Coronary artery (tissue), 2 donors: ENCODE measurements at places on chromosomes 3 and 15.

DNA sequence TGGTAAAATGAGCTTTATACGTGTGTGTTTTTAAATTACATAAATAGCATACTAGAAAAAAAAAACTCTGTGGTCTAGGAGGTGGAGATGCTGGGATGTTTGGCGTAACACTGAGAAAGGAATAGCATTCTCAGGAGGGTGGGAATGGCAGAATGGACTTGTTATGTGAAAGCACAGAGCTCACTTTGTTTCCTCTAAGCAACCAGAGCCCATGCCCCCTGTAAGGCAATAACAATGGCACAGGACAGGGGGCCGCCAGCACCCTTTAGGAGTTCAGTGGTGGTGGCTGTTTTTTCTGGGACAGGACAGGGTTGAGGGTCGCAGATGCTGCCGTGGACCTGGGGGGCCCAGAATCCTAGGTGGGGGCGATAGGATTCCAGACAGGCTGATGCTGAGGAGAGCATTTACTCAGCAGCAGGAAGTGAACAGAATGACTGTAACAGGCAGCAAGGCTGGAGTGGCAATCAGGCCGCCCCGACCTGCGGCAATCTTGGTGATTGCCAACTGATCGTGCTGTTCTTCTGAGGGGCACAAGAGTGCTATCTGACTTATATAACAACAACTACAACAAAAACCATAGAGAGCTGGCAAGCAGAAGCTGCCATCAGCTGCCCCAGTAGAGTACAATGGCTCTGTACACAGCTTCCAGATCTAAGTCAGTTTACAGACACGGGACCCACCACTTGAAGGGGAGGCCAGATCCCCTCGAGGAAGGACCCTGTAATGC lies 160.4 kb downstream of the UACA start:
- no peak for DNase-seq

- no peak for DNase-seq
Observed at GRCh38 chr3:128794067-128794768, 68.2 kb downstream of the RAB7A start.

DNA sequence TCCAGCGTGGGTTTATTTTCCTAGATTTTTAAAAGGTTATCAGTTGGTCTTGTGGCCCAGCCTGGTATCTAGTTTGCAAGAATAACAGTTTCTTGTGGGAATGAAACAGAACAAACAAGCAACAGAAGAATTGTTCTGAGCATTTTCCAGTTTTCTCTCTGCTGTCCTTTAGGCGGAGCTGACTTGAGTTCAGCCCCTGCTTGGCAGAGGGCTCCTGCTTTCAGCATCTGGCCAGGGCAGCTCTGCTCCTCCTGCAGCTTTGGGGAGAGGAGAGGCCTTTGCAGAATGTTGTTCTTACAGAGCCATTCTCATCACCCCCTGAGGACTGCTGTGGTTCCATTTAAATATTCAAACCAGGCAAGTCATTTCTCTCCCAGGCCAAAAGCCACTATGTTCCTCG lies 117.7 kb downstream of the ALDH1A2 start:
- no peak for DNase-seq

DNA sequence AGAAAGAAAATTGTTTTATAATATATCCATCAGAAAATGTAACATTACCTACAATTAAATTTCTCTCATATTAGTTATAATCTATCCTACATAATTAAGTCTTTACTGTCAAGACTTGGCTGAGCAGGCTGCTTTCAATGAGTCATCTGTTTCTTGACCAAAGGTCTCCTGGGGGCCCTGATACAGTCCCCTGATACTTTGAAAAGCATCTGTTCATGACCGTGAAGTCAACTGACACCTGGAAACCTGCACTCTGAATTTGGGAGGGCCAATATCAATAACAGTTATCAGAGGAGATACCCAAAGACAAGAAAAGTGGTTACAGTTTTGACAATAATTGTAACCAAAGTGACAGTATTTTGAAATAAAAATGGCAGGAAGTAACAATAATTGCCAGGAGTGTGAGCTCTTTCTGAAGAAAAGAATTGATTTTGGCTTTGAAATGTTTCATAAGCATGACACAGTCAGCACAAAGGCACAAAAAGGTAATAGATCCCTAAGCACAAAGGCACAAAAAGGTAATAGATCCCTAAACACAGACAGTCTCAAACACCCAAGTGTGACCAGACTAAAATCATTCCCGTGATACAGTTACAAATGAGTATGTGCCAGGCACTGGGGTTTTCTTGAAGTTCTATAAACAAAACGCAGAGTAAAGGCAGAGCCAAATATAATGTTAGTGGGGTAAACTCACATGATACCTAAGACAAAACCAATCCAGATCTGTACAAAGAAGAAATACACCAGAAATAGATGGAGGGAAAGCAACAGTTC lies 260.7 kb downstream of the PLOD2 start:
- no peak for DNase-seq

DNA sequence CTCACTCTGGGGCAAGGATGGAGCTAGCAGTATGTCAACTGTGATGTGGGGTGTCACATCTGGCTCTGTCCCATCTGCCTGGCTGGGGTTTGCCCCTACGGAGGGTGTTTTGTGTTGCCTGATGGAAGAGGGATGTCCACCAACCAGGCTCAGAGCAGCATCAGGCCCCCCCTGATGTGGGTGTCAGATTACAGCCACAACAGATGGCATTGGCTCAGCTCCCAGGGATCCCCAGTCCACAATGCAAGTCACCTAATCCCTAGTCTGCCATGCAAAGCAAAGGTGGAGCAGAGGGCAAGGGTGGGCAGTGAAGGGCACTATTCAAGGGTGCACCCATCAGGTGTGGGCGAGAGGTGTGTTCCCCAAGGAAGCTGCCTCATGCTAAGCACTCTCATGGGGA lies 48.9 kb upstream of the AMOTL2 start:
- DNase-seq = no peak

DNA sequence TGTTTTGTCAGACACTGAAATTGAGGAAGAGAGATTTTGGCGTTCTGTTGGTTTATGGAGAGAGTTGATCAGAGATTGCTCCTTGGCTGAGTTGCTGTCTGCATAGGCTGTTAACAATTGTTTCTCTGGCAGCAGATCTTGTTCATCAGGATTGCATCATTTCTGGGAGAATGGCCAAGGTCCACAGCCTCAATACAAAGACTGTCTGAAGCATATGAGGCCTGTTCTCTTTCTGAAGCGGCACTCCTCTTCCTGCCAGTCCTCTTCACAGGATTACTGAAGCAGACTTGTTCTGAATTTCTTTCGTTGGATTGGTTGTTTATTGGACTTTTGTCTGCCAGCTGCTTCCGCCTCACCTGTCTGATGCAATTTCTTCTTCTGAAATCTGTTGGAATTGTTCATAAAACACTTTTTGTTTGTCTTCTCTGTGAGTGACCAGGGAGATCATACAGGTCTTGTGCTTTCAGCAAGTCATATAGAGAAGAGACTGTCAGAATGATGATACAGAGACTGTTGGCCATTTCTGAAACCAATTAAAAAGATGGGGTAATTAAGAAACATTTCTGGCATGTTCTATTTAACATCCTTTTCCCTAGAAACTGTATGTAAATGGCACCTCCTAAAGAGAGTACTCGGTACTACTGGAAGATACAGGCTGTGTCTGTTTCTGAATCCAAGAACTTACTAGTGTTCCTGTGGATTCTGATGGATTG lies 25.5 kb downstream of the SETD5 start:
- peak; percentile 83 for DNase-seq

DNA sequence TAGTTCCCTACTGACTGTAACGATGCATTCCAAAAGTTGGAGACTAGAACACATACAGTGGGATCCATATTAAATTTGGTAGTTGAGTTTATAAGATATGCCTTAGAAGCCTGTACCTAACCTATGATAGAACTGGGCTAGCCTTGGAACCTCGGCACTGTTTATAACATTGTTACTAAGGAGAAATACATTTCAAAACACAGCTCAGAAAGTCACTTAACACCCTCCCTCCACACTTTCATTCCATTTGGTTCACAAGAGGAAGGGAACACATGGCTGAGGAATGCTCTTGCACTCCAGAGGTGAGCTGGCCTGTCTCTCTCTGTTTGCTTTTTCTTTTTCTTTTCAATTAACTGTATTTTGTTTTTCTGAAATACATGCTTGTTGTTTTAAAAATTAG lies 48.7 kb upstream of the TSC22D2 start:
- no peak for DNase-seq

DNA sequence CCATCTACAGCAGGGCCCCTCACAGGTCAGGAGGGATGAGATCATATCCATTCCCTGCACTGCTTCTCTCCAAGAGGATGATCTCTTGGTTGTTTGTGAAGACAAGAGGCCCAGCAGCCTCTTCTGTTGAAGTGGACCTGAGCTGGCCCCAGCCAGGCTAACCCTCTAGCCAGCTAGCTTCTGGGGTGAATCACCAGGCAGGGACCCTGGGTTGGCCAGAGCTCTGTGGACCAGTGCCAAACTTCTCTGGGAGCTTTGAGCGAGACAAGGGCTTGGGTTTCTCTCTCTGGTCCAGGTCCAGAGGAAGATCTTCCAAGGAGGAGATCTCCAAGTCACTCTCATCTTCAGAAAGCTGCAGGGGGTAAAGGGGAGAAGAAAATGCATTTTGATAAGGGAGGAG lies 52.7 kb downstream of the CLDN18 start:
- no peak for DNase-seq

DNA sequence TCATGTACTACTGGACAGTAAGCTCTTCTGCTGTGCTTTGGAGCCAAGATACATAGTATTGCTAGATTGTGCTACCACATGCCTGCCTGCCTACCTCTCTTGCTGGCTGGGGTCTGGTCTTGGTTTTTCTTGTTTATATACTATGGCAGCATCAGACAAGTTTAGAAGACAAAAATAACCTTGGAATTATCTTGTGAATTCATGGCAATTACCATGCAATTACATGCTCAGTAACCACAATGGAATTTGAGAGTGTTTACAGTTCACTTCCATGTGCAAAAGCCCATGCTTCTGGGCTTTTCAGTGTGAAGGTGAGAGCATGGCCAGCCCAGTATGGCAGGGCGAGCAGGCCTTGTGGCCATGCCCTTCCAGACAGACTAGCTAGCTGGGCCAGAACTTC lies 48.0 kb upstream of the C15orf61 start:
- no peak for DNase-seq

DNA sequence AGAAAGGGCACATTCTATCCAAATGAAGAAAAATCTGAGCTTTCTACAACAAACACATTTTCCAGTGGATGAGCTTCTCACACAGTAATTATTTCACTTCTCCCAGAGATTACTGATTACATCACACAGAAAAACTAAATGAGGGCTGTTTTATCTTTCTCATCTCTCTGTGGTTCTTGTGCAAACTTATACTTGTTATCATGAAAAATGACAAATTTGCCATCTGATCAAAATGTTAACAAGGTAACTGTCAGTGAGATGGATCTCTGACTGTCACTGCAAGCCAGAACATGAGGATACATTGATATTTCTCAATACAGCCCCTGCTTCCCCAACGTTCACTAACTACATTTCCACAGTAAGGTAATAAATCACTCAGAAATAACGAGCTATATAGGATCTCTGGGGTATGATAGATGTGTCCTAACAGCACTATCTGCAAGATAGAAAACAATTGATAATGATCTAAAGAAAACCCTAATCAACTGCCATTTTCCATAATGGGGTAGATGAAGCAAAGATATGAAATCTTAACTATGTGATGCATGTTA lies 829.3 kb upstream of the CFAP20DC start:
- DNase-seq = no peak

GRCh38 chr3:66338927-66339326 lies 118.1 kb downstream of the SLC25A26 start:
- DNase-seq = no peak

GRCh38 chr3:168047190-168047795 lies 48.4 kb downstream of the GOLIM4 start:
- no peak for DNase-seq

DNA sequence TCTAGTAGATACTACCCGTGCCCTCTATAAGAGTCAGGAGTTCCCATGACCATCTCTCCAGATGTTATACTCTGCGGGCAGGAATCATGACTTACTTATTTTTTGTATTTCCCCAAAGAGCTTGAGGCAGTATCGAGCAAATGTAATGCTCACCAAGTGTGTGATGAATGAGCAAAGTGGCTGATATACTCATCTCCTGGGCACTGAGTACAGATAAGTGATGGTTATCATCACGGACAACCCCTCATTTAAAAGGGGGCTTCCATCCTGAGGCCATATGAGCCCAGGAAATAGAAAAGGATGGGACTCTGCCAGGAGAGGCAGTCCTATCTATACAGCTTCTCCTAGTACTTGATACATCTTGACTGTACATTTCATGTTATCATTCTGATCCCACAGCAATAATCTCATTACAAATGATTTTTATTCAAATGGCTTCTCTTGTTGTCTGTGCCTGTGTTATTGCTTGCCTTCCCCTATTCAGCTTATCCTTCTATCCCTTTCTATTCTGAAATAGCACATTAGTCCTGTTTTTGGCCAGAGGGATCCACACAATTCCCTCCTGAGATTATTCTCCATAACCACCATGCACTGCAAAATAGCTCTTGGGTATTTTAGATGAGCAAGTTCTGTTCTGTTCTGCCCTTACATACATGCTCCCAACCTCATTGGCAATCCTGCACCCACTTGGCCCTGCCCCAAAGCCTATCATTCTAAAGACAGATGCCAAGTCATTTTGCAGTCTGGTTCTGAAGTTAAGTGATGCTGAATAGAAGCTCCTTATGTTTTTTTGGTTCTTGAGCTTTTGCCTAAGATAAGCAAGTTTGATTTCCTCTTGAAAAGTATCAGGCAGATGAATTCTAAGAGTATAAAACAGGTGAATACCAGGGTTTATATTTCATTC lies 48.0 kb upstream of the MRPL3 start:
- DNase-seq = no peak

DNA sequence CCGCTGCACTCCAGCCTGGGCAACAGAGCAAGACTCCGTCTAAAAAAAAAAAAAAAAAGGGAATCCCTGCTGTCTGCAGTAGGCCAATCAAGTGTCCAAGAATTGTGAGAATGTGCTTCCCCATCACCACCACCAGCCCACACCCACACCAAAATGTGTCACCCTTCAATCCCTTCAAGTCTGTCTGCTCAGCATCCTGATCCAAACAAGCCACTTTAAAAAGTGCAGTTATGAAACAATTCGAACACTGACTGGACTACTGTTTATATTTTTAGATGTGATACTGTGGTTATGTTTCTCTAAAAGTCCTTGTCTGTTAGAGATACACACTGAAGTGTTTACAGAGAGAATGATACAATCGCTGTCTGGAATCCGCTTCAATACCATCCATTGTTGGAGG lies 78.1 kb upstream of the CGNL1 start:
- DNase-seq = no peak

DNA sequence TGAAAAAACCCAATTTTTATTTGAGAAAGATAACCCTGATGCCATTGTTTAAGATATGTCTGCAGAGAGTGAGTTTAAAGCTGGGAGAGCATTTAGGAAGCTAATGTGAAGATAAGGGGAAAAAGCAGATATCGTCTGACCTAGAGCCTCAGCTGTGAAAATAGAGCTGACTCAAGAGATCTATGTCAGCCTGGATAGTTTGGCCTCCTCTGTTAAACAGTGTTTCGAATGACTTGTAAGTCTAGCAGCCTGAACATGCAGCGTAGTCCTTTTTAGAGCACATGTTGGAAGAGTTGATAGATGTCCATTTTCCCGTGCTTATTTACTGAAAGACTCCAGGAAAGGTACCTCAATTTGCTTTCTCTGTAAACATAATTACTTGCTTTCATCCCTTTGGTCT lies 48.1 kb downstream of the ALCAM start:
- no peak for DNase-seq

- DNase-seq = no peak
Observed at GRCh38 chr3:39315420-39315819, 14.1 kb upstream of the CCR8 start.

GRCh38 chr3:179716226-179716625 lies 63.4 kb downstream of the USP13 start:
- no peak for DNase-seq
